ENCODE measurements at places on chromosomes 4 and X.

GRCh38 chrX:44343412-44344141 lies at the start of gene EFHC2:
TSS of gene EFHC2 (minus strand) at chrX:44343672. CDS start at chrX:44343588, 84 bp downstream.
- no peak for DNase-seq

- DNase-seq = no peak
Measured at GRCh38 chrX:129700536-129700935, 38.2 kb upstream of the XPNPEP2 start.

DNA sequence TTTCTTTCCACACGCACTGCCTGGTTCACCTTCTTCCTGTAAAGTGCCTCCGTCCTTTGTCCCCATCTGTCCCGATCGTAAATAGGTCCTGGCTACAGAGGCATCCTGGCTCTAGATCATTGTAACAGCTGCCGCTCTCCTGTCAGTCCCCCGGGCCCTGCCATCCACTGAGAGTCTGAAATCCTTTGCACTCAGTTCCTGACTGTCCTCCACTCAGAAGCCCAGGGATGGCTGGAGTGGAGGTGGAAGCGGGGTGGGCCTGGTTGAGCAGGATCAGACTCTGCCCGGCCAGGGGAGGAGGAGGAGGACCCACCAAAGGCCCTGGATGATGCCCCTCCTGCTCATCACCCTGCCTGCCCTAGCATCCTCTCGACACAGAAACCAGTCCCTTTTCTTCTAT lies 29.8 kb downstream of the PIGG start:
- no peak for DNase-seq

DNA sequence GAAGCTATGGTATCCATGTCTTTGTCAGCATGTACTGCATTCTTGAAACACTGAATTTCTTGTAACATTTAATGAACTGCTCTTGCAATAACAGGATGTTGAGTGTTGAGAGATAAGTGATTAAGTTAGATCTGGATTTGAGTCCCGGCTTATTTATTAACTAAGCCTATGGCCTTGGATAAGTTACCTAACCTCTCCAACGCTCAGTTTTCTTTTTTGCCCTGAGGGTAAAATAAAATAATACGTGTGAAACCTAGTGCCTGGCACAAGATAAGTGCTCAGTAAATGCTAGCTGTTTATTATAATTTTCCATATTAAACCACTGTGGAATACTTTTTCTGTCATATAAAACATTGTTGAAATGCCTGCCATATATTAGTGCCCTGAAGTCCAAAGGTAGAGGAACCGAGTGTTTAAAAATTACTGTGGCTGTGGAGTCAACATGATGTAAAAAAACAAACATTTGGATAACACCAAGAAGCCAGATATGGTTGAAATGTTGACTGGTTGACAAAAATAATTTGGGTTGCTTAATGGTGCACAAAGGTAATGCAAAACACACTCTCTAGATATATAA lies 58.6 kb upstream of the ALB start:
- no peak for DNase-seq

GRCh38 chrX:57640674-57641016 lies 39.4 kb downstream of the NLRP2B start:
- no peak for DNase-seq

- DNase-seq = no peak
Measured at GRCh38 chr4:110474481-110474880, 1.5 kb upstream of the ENPEP start.

GRCh38 chr4:1011666-1012033 lies 224 bp downstream of the FGFRL1 start:
- no peak for DNase-seq

DNA sequence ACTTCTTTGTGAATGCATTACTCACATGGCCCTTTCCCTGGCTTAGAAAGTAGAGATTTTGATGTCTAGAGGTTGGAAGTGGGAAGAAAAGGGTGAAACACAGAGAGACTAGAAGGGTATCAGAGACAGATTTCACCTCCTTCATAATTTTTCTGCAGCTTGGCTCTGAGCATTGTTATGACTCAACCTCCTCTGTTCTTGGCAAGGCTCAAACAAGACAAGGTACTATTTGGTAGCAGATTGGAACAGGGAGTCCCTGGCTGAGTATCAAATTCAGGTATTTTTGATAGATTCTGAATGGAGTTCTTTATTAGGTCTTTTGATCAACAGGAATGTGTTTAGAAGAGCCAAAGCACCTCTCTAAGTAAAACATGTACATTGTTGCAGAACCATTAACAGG lies 146.3 kb upstream of the CHRDL1 start:
- no peak for DNase-seq

DNA sequence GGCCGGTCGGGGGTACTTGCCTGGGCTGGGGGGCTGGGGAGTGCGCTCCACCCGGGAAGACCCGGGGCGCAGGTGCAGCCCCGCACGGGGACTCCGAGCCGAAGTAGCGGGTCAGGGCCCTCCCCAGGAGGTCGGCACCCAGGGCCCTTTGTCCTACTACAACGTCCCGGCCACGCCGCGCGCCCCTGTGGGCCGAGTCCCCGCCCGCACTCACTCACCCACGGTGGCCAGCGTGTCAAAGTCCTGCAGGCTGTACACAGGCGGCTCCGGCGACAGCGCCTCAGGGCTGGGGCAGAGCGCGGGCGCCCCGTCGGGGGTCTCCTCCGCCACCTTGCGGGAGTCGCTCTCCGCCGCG lies 602 bp downstream of the PRKX start:
- no peak for DNase-seq

- DNase-seq = no peak
Measured at GRCh38 chr4:17811078-17811603, 362 bp downstream of the NCAPG start.

- DNase-seq = no peak
Measured at GRCh38 chr4:81148576-81148975, 66.4 kb downstream of the PRKG2 start.

- no peak for DNase-seq
Measured at GRCh38 chr4:92514627-92515026, 210.9 kb downstream of the GRID2 start.

- no peak for DNase-seq
Measured at GRCh38 chr4:26362745-26363439, 42.1 kb downstream of the RBPJ start.

DNA sequence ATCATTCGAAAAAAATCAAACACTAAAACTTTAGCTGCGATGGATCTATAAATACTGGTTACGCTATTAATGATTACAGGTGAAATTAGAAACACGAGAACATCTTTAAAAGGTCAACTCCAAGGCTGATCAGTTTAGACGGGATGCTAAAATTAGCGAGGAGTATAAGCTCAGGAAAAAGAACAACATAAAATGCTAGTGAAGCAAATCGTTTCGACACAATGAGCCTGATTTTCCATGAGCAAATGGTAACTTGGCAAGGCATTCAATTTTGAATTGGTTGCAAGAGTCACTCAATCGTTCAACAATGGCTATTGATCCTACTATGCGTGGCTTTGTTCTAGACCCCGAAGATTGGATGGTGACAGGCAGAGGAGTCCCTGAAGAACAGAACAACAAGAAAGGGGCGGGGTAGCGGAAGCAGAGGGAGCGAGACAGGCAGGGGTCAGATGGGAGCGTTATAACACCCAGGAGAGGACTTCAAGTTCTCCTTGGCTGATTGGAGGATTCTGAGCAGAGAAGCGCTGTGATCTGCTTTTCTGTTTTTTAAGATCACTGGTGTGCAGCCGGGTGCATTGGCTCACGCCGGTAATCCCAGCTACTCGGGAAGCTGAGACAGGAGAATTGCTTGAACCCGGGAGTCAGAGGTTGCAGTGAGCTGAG lies 146.5 kb downstream of the RBM47 start:
- no peak for DNase-seq

DNA sequence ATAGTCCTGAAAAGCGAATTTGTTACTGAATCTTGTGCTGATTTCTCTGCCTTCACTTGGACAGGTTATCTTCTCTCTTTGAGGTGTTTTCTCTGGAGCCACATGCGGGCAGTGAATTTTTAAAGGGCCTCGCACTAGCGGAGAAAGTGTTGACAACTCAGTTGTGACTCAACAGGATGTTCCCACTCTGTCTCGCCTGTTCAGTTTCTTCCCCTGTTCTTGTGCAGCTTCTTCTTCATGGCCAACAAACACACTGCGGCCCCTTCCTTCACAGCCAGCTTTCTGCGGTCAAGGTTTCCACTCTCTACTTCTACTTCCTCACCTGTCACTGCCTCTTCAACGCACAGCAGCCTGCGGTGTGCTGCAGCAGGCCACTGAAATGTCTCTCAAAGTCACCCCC lies 1.1 kb upstream of the SHROOM4 start:
- DNase-seq = no peak

DNA sequence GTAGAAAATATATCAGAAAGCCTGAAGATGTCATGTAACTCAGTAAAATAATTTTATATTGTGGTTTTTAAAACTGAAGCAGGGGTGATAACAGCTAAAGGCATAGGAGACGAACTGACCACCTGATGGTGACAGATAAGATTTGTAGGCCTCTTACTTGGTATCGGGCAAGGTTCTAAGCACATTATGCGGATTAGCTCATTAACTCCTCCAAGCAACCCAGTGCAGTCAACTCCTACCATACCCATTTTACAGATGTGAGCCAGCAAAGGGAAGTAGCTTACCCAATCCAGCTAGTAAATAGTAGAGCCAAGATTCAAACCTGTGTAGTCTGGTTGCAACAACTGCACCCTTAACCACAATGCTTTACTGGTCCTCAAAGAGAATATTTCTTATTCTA lies 62.1 kb downstream of the CC2D2A start:
- no peak for DNase-seq

GRCh38 chrX:150570512-150570911 lies 2.1 kb downstream of the MTM1 start:
- DNase-seq = no peak

DNA sequence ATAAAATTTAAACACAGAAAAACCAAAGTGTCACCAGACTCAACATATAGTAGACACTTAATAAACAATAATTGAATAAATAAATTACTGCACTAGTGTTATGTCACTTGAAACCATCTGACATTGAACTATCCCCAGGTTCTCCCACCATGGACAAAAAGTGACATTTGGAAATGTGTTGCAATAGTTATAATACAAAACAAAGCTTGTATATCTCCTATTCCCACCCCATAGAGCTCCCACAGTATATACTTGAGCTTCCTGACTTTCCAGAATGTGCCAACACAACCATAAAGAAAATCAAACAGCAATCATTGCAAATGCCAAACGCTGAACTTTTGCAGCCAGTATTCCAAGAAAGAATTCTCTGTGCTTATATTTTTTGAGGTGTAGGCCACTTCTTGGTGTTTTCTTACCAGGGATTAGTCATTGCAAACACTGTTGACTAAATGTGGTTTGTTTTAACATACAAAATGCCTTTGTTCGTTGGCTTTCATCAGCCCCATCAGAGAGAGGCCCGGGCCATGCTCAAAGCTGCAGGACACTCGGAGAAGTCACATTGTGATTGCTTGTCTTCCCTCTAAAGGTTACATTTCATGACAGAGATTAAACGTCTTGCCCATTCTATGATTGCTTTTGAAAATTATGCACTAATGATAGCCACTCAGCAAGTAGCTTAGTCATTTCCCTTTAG lies 33.8 kb downstream of the PPARGC1A start:
- DNase-seq = no peak

GRCh38 chr4:18533262-18533775 lies 511.8 kb upstream of the LCORL start:
- DNase-seq = no peak

GRCh38 chr4:137543648-137544047 lies 11.4 kb upstream of the PCDH18 start:
- DNase-seq = no peak

DNA sequence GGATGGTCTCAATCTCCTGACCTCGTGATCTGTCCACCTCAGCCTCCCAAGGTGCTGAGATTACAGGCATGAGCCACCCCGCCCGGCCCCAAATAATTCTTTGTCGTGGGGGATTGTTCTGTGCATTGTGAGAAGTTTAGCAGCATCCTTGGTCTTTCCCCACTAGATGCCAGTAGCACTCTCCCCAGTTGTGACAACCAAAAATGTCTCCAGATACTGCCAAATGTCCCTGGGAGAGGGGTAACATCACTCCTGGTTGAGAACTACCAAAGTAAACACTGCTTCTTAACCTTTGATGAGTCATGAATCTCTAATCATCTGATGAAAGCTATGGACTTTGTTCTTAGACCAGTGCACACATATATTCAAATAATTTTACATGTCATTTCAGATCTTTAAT lies 90.7 kb upstream of the BRS3 start:
- DNase-seq = no peak

- peak; percentile 75 for DNase-seq
Measured at GRCh38 chr4:89056953-89057398, at the start of gene FAM13A. TSS of gene FAM13A (minus strand) at chr4:89057185. CDS start at chr4:89056964, 221 bp downstream.

DNA sequence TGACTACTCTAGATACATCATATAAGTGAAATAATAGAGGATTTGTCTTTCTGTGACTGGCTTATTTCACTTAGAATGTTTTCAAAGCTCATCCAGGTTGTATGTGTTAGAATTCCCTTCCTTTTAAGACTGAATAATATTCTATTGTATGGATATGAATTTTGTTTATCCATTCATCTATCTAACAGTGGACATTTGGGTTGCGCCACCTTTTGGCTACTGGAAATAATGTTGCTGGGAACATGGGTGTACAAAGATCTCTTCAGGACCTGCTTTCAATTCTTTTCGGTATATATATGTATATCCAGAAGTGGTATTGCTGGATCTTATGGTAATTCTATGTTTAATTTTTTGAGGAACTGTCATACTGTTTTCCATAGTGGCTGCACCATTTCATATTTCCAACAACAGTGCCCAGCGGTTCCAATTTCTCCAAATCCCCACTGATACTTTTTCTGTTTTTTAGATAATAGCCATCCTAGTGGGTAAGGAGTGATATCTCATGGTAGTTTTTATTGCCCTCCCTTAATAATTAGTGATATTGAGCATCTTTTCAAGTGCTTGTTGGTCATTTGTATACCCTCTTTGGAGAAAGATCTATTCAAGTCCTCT lies 3.4 kb upstream of the SCD5 start:
- no peak for DNase-seq

DNA sequence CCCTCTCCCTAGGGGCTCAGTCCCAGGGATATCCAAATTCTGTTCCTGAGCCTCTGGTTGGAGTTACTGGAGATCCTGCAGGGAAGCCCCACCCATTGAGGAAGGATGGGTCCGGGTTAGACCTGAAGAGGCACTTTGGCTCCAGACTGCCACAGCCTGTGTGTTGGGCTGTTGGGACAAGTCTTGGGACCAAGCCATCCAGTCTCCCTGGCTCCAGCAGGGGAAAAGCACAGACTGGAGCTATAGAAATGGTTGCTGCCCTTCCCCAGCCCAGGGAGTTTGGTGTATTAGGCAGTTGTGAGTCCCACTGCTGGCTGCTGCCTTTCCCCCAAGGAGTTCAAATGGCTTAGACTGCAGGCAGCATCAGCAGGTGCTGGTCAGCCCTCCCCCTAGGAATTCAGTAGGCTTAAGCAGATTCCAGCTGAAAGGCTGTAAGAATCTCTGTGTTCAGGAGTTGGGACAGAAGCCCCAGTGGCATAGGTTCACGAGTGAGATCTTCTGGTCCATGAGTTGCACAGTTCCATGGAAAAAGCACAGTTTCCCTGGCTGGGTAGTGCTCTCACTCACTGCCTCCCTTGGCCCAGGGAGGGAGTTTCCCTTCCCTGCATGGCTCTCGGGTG lies 344.0 kb upstream of the EPHA5 start:
- no peak for DNase-seq

Data from C1 segment of cervical spinal cord (tissue), 14 donors.